ENCODE measurements at places on chromosomes 11 and 22.

DNA sequence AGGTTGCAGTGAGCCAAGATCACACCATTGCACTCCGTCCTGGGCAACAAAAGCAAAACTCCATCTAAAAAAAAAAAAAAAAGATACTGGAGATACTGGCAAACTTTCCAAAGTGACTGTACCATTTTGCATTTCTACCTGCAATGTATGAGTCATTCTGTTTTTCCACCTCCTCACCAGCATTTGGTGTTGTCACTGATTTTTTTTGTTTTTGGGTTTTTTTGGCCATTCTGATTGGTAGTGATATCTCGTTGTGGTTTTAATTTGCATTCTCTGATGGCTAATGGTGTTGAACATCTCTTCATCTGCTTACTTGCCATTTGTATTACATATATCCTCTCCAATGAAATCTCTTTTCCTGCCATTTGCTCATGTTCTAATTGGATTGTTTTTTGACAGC lies 12.0 kb upstream of the RBX1 start:
- DNase-seq: no peak

- DNase-seq: no peak
Observed at GRCh38 chr11:64126371-64126770, 39.5 kb downstream of the MACROD1 start.

DNA sequence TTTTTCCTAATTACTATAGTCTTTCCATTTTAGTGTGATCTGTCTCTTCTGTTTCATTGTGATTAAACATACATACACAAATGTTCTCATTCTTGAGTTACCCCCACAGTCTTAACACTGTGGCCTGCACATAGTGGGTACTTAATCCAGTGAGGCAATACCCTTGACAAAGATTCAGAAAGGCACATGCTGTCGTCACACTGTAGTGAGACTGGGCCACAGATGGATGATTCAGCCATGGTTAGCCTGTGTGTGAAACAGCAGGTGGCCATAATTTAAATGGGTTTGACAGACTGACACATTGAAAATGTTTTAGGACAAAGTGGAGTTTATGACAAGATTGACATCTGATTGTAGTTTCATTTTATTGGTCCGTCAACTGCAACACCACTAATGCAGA lies 313.1 kb downstream of the C11orf87 start:
- DNase-seq: no peak

DNA sequence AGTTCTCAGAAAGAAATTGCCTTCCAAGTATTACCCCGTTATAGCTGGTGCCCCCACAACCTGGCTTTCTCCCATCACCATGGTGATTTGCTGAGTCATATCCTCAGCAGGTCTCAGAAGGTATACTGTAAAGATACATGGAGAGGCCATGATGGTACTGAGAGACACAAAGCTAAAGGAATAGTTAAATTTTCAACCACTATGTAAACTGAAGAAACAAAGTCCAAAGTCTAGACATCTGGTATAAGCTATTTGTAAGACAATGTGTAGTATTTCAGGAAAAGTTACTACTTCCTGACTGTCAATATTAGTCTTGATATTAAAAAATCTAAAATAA lies 377.1 kb downstream of the DCDC1 start:
- no peak for DNase-seq

GRCh38 chr11:122210367-122210997 lies 94.5 kb upstream of the BLID start:
- no peak for DNase-seq

DNA sequence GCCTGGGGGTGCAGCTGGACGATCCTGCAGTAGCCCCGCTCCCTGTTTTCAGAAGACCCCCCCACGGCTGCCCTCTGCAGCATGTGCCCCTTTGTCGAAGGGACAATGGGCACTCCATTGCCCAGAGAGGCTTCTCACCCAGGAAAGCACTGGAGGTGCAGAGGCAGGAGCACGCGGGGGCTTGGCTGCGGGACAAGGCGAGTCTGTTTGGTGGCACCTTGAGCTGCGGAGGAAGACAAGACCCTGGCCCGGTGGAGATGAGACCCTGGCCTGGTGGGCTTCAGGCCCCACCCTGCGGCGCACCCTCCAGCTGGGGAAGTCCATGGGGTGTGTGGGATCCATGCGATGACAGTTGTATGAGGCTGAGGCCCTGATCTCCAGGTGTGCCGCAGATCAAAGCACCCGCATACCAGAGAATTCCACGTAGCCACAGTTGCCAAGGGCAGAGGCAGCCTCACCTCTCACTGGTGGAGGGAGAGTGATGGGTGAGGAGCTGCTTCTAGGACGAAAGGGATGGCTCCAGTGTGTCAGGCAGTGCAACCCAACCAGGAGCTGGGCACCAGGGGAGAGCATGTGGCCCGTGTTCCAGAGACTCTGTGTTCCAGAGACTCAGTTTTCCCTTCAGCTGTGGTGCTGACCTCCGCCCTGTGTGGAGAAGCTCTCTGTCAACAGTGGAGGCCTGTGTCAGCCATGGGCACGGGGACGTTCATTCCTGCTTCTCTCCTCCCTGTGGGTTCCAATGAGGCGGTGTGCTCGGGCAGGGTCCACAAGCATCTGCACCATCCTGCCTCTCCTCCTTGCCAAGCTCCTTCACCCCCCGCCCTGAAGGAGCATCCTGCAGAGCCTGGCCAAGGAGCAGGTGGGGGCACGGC lies 10.0 kb downstream of the TBX1 start:
- no peak for DNase-seq

DNA sequence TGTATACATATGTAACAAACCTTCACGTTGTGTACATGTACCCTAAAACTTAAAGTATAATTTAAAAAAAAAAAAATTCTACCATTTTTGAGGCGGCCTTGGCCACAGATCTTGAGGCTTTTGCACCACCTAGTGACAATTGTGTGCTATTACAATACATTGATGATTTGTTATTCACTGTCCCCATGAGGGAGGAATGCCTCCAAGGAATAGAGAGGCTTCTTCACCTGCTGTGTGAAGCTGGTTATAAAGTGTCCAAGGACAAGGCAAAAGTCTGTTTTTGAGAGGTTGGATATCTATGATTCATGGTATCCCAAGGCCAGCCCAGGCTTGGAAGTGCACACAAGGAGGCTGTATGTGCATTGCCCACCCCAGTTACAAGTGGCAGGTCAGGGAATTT lies 30.7 kb downstream of the SLC22A25 start:
- DNase-seq: peak; percentile 26

GRCh38 chr11:15153231-15153630 lies 38.5 kb downstream of the INSC start:
- DNase-seq: no peak

DNA sequence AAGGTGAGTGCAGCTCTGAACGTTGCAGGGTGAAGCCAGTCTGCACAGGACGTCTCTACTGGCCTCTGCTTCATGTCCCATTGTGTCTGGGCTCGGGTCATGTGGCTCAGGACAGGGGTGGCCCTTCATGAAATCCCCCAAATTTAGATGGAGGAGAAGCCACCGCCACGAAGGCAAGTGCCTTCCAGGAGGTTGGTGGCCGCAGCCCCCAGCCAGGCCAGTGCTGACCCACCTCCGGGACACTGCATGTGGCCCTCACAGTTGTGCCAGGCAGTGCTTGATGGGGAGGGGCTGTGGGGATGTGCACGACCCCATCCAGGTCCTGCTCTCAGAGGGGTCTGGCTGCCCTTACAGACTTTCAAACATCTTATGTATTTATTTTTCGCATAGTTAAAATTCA lies 1311.1 kb downstream of the BRD1 start:
- no peak for DNase-seq

- DNase-seq: no peak
Observed at GRCh38 chr11:43790444-43790794, 90.2 kb upstream of the ALKBH3 start.

- DNase-seq: no peak
Observed at GRCh38 chr11:26712497-26712896, 9.4 kb downstream of the SLC5A12 start.

GRCh38 chr11:76365038-76365679 lies 15.8 kb downstream of the THAP12 start:
- DNase-seq: no peak

DNA sequence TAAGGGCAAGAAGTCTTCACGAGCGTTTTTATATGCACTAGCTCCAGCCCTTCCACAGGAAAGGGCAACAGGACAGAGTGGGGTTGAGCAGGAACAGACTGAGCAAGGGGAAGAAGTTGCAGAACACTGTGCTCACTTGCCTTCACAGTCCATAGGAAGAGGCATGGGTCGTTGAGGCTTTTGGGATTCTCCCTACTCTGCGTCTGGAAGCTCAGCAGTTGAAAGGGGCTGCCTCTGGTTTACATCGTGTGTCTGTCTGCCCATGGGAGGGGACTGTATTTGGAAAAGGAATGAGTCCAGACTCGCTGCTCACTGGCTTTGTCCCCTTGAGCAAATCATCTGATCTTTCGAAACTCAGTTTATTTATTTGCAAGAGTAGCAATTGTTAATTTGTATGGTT lies 1.1 kb upstream of the PDGFD start:
- DNase-seq: no peak

DNA sequence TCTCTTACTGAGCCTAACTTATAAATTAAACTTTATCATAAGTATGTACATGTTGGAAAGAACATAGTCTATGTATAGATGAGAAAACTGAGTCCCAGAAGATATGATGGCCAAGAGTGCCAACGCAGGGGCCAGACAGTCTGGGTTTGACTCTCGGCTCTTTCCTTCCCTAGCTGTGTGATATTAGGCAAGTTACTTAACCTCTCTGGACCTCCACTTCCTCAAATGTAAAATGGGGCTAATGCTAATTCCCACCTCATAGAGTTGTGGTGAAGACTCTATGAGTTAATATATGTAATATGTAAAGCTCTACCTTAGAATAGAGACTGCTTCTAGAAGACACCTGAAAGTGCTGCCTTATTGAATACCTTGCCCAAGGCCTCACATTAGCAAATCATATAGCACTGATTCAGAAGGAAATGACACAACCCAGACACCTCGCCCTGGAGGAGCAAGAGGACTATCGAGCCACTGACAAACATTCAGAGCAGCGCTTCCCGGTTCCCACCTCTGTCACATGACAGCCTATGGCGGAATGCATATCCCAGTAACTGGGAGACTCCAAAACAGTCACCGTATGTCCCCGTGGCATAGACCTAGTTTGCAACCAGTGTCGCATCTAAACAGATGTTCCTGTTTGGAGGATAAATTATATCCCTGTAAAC lies 11.3 kb upstream of the CCDC86 start:
- peak; percentile 45 for DNase-seq

DNA sequence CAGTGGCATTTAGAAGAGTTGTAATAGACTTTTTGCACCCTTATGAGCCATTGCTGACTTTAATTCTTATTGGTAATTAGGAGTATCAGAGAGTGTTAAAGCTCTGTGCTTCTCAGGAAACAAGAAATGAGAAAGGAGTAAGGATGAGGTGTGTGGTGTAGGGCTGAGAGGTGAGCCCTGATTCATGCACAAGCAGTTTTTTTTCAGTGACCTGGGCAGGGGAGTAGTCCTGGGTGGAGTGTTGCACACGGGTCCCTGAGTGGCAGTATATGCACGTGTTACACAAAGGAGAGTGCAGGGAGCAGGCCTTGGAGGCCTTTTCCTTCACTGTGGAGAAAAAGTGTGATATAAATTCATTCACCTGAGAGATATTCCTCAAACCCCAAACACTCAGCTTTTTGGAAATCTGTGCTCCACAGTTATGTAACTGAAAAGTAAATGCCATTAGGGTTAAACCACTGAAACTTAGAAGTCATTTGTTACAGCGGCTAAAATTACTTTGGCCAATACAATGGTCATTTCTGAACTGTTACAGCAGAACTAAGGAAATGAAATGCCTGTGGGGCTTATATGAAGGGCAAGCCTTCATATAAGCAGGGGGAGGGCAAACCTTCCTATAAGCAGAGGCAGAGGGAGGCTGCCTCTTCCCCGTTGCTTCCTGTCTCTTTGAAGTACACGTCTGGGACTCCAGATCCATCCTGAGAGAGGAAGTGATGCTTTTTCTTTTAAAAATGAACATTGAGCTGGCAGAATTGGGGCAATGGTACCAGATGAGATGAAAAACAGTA lies 62.6 kb upstream of the OLFML1 start:
- no peak for DNase-seq

- no peak for DNase-seq
Observed at GRCh38 chr11:9831122-9831521, 167.2 kb downstream of the SWAP70 start.

- DNase-seq: no peak
Observed at GRCh38 chr11:9852465-9852864, 188.6 kb downstream of the SWAP70 start.

DNA sequence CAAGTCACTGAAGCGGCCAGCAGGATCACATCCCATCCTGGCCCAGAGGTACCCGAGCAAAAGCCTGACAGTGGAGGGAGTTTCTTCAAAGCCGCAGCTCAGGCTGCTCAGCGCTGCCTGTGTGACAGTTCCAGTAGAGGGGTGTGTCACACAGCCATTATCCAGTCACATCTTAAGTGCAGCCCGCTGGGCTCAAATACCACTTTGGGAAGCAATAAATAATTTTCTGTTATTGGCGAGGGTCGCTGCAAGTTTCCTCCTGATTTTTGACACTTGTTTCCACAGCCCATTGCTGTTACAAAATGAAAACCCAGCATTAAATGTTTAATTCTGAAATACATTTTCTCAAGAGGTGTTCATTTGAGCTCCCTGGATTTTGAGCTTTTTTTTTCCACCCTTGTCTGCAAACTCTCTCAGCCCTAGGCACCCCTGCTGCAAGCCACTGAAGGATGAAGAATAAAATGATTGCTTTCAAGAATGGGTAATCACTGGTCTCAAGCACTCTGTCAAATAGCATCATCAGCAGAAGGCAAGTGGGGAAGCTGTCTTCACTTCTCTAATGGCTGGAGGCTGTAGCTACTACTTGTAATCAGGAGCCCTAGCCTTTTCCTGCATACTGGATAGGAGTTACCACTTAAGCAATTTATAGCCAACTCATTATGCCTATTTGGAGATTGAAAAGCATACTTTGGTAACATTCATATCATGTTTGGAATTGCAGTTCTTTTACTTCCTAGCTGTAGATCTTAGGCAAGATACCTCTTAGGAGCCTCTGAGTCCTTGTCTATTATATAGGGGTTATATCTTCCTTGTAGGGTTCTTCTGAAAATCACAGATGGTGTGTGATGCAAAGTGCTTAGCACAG lies 373.7 kb downstream of the METTL15 start:
- no peak for DNase-seq

- DNase-seq: no peak
Observed at GRCh38 chr11:78158987-78159652, 19.7 kb upstream of the ALG8 start.

GRCh38 chr11:31783252-31783651 lies 27.9 kb downstream of the PAX6 start:
- no peak for DNase-seq

GRCh38 chr22:17566776-17567175 lies 3.5 kb downstream of the SLC25A18 start:
- no peak for DNase-seq

GRCh38 chr11:3043315-3043871 lies 13.8 kb downstream of the CARS1 start:
- DNase-seq: no peak

- no peak for DNase-seq
Observed at GRCh38 chr22:38706101-38706900, 557 bp downstream of the GTPBP1 start.

GRCh38 chr22:40690370-40690769 lies 11.1 kb downstream of the MCHR1 start:
- DNase-seq: no peak

- peak; percentile 73 for DNase-seq
Observed at GRCh38 chr22:31969789-31970489, 25.6 kb downstream of the YWHAH start.

- no peak for DNase-seq
Observed at GRCh38 chr22:47156352-47157092, 394.1 kb downstream of the TBC1D22A start.

GRCh38 chr22:22940961-22941605 lies 53.5 kb downstream of the IGLL5 start:
- no peak for DNase-seq
